ENCODE measurements at places on chromosomes 1 and 21. TPM values are rescaled to one million over a fixed set of nuclear protein-coding genes. Genes with fewer than 3 reads are reported as not detected.
A peak's percentile ranks its signal among the peaks of the same experiment; 100 is the strongest.

LRRC3 gene
- 2.5 TPM for total RNA-seq

FCRLA gene
- not detected for total RNA-seq

DNA sequence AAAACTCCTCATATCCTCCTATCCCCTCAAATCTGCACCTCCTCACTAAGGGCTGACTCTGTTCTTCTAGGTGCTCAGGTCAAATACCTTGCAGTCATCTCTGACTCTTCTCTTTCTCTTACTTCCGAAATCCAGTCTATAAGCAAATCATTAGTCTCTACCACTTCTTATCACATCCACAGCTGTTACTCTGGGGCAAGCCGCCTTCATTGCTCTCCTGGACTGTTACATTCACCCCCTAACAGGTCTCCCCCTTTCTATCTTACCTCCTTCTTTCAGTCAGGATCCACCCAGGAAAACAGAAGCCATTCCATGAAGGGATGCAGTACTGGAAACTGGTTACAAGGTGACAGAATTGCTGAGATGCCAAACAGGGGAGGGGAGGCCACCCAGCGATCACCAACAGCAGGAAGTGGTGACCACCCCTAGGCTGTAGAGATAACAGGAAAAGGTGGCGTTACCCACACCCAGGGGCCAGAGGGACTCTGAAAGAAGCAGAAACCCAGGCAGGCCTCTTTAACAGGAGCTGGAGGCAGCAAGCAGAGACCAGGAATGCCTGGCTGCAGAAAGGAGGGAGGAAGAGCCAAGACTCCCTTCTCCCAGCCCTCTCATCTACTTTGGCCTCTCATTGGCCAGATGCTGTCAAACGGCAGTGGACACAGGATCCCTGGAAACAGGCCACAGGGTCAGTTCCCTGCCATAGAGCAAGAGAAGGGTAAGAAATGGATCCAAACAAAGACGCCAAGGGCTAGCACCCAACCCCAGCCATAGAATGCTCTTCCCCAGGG lies 55.5 kb upstream of the FOXO6 start:
- H3K36me3 ChIP-seq, result no peaks in the 10 kb centered on the region
- H3K4me3 ChIP-seq, result no peak overlapping the region
- H3K4me1 ChIP-seq, result peaks cover 10% of the 10 kb centered on the region
- no peaks in the 10 kb centered on the region for H3K27me3 ChIP-seq
- H3K27ac ChIP-seq, result no peak overlapping the region

DNA sequence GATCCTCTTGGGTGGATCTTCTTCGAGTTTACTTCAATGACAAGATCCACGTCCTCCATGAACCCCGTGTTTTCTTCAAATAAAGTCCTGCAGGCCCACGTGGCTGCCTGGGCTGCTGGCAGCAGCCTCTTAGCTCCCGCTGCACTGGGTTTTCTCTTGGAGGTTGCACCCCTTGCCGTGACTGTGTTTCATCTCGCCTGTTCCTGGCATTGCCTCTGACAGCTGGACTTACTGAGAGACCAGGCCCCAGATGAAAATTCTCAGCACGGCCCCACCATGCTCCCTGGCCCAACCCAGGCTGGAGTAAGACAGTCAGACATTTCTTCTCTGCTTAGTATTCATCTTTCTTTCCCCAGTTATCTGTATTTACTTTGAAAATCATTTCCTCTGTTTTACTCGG lies 274.8 kb upstream of the RUNX1 start:
- no peak overlapping the region for H3K4me3 ChIP-seq
- H3K27ac ChIP-seq, result no peak overlapping the region
- DNase-seq, result no peak

DNA sequence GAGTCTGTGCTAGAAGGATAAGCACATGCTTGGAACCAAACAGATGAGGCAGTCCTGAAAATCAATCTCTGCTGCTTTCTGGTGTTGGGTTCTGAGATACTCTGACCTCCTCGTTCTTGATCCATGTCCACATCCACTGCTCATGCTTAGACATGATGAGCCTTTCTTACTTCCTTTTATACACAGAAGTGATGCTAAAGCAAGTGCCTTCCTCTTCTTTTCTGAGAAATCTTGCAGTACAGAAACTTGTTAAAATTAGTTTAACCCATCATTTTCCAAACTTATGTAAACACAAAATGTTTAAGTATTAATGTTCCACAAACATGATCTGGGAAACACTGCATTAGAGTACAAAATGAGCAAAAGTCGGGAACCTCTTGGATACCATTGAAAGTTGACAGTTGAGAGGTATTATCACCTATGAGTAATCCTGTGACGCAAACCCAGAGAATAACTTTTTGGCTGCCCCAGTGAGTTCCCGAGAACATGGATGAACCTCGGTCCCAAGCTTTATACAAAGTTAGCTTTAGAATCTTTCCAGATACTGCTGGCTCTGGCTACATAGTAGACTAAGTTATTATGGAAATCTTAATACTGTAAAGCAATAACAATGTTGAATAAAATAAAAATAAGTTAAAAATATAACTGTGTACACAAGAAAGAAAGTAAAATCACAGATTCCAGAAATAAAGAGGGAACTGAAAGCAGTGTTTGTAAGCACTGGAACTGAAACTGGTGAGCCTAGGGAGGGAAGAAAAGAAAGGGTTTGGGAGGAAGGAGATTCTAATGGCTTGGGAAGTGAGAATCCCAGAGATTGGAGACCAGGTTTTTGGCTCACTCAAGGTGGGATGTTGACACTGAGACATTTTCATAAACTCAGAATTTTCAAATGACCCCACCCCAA lies 429.3 kb upstream of the RUNX1 start:
- H3K4me1 ChIP-seq, result peaks cover 10% of the 10 kb centered on the region
- no peak for DNase-seq
- H3K27me3 ChIP-seq, result no peaks in the 10 kb centered on the region
- H3K36me3 ChIP-seq, result no peaks in the 10 kb centered on the region

RIIAD1 gene
- total RNA-seq, result not detected

RIPK4 gene
- 1.3 TPM for total RNA-seq

FMO4 gene
- 3.9 TPM for total RNA-seq

MPL gene
- 0.09 TPM for total RNA-seq

DNA sequence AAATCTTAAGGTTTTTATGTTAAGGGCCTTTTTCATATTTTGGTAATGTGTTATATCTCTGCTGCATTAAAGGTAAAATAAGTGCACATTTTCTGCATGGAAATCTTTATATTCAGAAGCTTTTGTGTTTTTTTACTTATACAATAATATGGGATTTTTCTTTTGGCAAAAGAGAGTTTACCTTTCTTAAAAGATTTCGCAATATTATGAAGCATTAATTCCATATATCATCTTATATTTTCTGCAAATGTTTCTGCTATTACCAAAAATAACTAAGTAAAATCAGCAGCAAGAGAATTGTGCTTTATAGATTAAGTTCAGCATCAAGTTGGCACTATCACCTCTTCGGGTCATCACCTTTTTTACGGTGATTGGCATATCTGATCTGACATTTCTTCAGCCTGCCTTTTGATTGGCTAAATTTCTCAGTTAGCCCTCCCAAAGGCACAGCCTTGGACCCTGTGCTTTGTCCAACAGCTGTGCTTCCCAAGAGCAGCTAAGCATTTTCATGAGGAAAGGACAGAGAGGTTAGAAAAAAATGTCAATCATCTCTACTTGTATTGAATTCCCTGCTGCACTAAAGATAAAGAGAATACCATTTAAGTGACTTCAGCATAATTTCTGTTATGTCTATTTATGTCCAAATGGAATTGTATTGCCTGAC lies 767.1 kb upstream of the PRMT6 start:
- H3K36me3 ChIP-seq, result no peaks in the 10 kb centered on the region
- H3K27ac ChIP-seq, result no peak overlapping the region
- no peak overlapping the region for H3K4me3 ChIP-seq
- H3K27me3 ChIP-seq, result no peaks in the 10 kb centered on the region

DNA sequence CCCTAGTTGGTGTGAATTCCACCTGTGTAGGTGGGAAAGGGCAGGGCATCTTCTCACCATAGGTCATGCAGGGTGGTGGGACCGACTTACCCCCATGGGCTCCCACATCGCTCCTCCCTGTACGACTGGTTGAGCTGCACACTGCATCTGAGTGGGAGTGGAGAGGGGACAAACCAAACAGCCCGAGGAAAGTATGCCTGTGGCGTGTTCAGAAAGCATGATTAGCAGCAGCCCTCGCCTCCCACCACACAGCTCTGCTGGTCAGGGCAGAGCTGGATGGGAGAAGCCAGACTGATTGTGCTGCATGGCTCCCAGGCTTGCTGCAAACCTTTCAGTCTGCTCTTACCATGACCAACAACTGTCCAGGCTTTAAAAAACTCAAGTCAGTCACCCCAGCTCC lies 24.4 kb downstream of the VANGL1 start:
- no peak overlapping the region for H3K4me3 ChIP-seq
- no peak for DNase-seq
- H3K27ac ChIP-seq, result no peak overlapping the region
- no peaks in the 10 kb centered on the region for H3K27me3 ChIP-seq

DNA sequence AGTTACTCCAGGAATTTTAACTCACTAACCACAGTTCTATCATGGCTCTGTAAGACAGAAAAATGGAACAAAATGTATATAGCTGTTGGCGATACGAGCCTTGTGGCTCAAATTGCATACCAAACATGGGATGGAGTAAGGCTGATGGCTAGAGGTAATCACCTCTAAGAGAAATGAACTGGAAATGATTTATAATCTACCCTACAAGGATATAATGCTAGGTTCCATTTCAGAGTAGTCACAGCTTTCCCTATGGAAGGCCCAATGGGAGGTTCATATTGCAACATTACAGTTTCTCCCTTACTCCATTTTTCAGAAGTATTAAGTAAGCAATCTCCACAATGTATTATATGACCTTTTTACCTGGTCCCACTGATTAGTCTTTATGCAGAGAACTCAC lies 61.6 kb downstream of the EDEM3 start:
- DNase-seq, result no peak
- no peaks in the 10 kb centered on the region for H3K36me3 ChIP-seq
- no peak overlapping the region for H3K4me3 ChIP-seq

GRCh38 chr1:38827318-38827717 lies 32.3 kb downstream of the RRAGC start:
- H3K27ac ChIP-seq, result no peak overlapping the region
- H3K36me3 ChIP-seq, result no peaks in the 10 kb centered on the region
- H3K4me1 ChIP-seq, result peaks cover 9% of the 10 kb centered on the region
- no peak overlapping the region for H3K4me3 ChIP-seq
- H3K27me3 ChIP-seq, result no peaks in the 10 kb centered on the region

- DNase-seq, result no peak
- H3K4me1 ChIP-seq, result no peaks in the 10 kb centered on the region
- no peak overlapping the region for H3K4me3 ChIP-seq
- no peak overlapping the region for H3K27ac ChIP-seq
- no peaks in the 10 kb centered on the region for H3K27me3 ChIP-seq
- no peaks in the 10 kb centered on the region for H3K36me3 ChIP-seq
Measured at GRCh38 chr1:112006416-112007025, 17.1 kb upstream of the KCND3 start.

- no peak overlapping the region for H3K4me3 ChIP-seq
- H3K36me3 ChIP-seq, result peaks cover 33% of the 10 kb centered on the region
- peak overlapping the region; percentile 16 for H3K27ac ChIP-seq
- no peaks in the 10 kb centered on the region for H3K27me3 ChIP-seq
- no peaks in the 10 kb centered on the region for H3K4me1 ChIP-seq
Measured at GRCh38 chr1:153643100-153643499, 9.2 kb downstream of the CHTOP start.

DNA sequence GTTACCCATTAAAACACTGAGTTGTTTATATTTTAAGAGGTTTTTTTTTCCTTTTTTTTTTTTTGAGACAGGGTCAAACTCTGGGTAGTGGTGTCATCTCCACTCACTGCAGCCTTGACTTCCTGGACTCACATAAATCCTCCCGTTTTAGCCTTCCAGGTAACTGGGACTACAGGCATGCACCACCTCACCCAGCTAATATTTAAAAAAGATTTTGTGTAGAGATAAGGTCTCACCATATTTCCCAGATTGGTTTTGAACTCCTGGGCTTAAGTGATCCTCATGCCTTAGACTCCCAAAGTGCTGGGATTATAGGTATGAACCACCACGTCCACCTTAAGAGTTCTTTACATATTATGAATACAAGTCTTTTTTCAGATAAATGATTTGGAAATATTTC lies 146.5 kb downstream of the COQ8A start:
- H3K27ac ChIP-seq, result no peak overlapping the region
- H3K4me1 ChIP-seq, result no peaks in the 10 kb centered on the region
- no peaks in the 10 kb centered on the region for H3K27me3 ChIP-seq
- no peak overlapping the region for H3K4me3 ChIP-seq
- H3K36me3 ChIP-seq, result no peaks in the 10 kb centered on the region
- no peak for DNase-seq

- no peak overlapping the region for H3K27ac ChIP-seq
- H3K4me1 ChIP-seq, result peaks cover 12% of the 10 kb centered on the region
- H3K36me3 ChIP-seq, result no peaks in the 10 kb centered on the region
- DNase-seq, result peak; percentile 1
- peaks cover 65% of the 10 kb centered on the region for H3K27me3 ChIP-seq
- H3K4me3 ChIP-seq, result no peak overlapping the region
Measured at GRCh38 chr1:6427441-6428390, 3.1 kb downstream of the ESPN start.

DNA sequence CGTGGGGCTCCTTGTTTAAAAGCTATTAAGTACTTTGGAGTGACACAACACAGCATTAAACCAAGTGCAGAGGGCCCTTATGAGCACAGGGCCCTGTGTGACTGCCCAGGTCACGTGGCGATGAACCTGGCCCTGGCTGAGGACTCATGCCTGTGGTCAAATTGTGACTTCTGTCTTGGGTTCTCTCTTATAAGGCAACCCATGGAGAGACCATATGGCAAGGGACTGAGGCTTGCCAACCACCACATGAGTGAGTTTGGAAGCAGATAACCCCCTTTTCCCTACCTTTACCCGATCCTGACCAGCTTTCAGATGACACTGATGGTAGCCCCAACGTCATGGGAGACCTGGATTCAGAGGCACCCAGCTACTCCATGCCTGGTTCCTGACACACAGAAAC lies 140.5 kb downstream of the ZBTB18 start:
- no peak overlapping the region for H3K27ac ChIP-seq
- no peaks in the 10 kb centered on the region for H3K27me3 ChIP-seq
- DNase-seq, result no peak
- no peaks in the 10 kb centered on the region for H3K4me1 ChIP-seq

DNA sequence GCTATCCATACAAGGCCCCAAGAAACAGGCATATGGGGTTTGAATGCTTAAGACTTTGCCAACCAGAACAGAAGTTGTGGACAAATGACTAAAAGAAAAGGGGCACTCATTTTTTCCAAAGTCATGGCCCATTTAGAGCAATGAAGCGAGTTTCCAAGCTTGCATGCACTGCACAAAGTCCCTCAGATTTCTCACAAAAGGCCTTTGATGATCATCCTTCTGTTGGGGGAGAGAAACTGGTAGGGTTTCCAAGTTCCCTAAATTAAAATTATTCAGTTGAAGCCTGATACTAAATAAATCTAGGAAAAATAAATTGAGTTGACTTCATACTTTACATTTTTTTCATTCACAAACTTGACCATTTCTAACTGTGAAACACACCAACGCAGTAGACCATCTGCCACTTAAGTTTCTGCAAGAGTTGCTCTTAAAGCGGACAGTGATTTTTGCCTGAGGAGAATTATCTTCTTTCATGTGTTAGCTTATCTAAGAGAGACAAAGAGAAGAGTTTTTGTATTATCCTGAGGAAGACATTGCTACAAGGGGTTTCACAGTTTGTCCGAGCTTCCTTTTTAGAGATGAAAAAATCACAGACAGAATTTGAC lies 139.2 kb downstream of the SEC16B start:
- H3K27me3 ChIP-seq, result no peaks in the 10 kb centered on the region
- no peak overlapping the region for H3K27ac ChIP-seq
- H3K4me3 ChIP-seq, result no peak overlapping the region
- no peaks in the 10 kb centered on the region for H3K36me3 ChIP-seq

SELE gene
- total RNA-seq, result not detected
